Right renal pelvis (tissue), 4 donors: ENCODE measurements at places on chromosomes 6 and 20. TPM values are rescaled to one million over a fixed set of nuclear protein-coding genes. Genes with fewer than 3 reads are reported as not detected.

The SERINC1 gene
- 259 TPM for polyA plus RNA-seq

The BMP5 gene
- 2.8 TPM for polyA plus RNA-seq

The RNF144B gene
- 15.7 TPM for polyA plus RNA-seq

The TFAP2C gene
- 0.93 TPM for polyA plus RNA-seq

The MUCL3 gene
- not detected for polyA plus RNA-seq

GRCh38 chr6:56699066-56699654, 56.5 kb upstream of the DST start:
- no peak for DNase-seq

DNA sequence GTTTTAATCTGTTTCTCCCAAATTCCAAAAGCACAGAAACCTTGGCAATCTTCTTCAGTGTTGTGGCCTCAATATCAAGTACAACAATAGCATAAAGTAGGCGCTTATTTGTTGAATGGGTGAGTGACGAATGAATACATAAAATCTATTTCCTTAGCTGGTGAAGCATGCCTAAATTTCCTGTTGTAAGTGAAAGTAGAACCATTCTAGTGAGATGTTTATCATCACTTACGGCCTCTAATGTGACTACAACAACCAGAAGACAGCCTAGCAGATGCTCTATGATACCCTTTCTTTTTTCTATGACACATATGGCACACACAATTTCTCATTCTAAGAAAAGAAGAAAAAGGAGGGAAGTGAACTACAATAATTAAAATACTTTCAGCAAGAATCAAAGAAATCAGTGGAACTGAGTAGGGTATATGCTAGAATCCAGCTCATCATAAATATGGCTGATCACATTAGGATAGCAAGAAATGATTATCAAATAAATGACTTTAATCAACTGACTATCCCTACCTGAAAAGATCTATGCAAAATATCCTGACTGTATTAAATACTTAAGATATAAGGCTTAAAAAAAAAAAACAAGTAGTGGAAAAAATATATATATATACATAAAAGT, 67.4 kb downstream of the BTBD9 start:
- no peak for DNase-seq

DNA sequence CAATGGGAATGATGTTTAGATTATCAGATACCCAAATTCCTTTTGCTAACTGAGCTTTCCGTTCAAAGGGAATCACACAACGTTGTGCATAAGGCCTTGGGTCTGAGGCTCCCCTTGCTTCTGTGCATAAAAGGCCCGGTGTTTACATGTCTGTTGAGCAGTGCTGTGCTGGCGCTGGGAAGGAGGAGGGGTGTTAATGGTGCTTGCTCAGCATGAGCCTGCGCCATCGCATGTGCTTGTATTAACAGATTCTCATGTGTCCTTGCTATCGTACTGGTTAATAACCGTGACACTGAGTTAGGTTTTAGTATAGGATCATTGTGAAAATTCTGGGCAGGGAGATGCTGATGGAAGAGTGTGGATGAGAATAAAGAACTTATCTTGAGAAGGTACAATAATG, 62.3 kb upstream of the TRAF3IP2 start:
- DNase-seq, result no peak

DNA sequence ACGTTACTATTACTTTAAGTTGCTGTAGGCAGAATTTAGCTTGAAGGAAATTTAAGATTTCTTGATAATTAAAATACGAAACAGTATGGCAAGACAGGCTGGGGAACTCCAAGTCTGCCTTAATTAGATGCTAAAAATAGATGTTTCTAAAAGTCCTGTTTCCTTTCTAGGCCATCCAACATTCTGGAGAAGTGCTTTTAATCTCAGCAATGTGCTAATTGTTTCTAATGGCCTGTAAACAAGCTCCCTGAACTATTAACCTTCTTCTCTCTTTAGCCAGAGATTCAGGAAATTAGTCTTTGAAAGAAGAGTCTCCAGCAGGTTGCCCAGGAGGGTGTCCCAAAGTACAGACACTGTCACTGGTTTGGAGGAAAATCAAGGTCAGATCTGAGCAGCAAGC, 677.3 kb upstream of the AGPAT4 start:
- no peak for DNase-seq

GRCh38 chr6:87618531-87618930, 28.6 kb downstream of the ORC3 start:
- no peak for DNase-seq

DNA sequence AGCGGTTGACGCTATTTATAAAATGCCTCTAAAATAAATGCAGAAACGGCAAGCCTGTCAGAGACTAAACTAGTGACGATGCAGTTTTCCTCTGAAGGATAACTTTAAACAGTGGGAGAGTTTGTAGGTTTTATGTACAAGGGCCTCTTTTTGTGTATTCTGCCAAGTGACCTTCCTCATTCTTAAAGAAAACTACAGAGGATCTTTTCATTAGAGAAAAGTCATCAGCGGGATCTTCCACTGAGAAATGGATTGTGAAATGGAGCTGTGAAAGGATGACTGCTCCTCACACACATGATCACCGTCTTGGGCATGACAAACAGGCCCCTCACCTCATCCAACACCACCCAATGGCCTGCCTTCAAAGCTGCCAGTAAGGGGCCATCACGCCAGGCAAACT, 89.0 kb upstream of the LYRM2 start:
- no peak for DNase-seq

DNA sequence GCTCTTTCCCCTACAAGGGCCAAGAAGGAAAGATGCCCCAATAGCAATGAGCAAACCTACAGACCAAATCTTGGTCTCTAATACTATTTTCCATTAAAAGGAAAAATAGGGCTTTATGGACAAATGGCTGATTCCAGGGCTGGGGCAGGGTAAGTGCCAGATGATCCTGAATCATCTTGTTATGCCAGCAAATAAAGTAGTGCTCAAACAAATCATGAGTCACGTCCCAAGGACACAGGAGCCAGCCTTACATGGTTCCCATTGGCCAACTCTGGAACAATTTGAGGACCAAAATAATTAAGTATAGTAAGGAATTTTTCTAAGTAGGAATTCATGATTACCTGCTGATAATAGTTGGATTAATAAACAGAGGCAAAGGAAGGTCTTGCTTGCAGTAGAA, 53.2 kb upstream of the NKX2-4 start:
- DNase-seq, result no peak

- DNase-seq, result no peak
These were observed 212.4 kb downstream of the LY86 start for GRCh38 chr6:6801005-6801335.
